ENCODE measurements at places on chromosomes 12 and 14.

DNA sequence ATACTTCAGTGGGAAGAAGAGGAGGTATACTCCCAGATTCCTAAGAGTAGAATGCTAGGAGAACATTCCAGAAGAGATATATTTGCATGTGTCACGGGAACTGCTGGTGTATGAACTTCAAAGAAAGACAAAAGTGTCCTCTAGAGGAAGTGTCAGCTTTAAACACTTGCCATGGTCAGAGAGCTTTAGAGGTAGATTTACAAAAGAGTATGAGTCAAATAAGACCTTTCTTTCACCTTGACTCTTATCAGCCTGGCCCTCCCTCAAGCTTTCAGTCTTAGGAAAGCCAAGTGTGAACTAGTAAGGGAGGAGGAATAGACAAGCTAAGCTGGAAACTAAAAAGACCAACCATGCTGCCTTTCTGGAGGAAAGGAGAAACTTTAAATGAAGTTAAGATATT is 34.7 kb downstream of the COX8C start:
- DNase-seq: no peak

GRCh38 chr14:51539571-51540037 is 112.1 kb upstream of the FRMD6 start:
- DNase-seq: no peak

- no peak for DNase-seq
Measured at GRCh38 chr12:45464699-45465098, 248.8 kb downstream of the ANO6 start.

- no peak for DNase-seq
Measured at GRCh38 chr14:29800961-29801360, 126.7 kb downstream of the PRKD1 start.

DNA sequence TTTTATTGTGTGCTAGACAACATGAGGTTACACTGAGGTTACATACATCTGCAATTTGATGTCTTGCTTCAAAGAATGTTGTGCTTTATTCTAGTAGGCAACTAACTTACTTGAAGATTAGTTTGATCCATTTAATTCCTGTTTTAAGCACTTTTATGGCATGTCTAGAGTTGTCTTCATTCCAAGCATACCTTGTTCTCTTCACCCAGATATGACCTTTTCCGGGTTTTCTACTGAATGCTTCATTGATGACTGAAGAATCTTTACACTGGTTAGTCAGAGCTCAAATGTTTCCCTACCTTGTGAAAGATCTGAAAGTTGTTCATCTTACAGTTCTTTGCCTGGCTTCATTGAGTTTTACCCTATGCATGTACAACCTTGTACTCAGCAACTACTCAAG is 274.0 kb upstream of the KITLG start:
- no peak for DNase-seq

GRCh38 chr12:118436986-118437385 is 60.6 kb downstream of the SUDS3 start:
- no peak for DNase-seq

DNA sequence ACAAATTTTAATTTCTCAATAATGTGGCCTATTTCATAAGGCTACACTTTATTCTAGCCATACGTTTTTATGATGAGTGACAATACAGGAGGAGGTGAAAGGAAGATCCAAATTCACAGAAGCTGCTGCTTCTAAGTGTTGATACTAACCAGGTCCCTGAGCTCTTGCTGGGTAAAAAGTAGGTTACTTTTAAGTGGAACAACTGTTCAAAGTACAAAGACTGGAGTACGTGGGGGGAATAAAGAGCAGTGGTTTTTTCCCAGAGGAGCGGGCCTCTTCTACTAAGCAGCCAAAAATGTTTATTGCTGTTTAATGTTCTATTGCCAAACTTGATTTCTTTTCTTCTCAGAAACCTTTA is 301.8 kb downstream of the AEBP2 start:
- DNase-seq: no peak

DNA sequence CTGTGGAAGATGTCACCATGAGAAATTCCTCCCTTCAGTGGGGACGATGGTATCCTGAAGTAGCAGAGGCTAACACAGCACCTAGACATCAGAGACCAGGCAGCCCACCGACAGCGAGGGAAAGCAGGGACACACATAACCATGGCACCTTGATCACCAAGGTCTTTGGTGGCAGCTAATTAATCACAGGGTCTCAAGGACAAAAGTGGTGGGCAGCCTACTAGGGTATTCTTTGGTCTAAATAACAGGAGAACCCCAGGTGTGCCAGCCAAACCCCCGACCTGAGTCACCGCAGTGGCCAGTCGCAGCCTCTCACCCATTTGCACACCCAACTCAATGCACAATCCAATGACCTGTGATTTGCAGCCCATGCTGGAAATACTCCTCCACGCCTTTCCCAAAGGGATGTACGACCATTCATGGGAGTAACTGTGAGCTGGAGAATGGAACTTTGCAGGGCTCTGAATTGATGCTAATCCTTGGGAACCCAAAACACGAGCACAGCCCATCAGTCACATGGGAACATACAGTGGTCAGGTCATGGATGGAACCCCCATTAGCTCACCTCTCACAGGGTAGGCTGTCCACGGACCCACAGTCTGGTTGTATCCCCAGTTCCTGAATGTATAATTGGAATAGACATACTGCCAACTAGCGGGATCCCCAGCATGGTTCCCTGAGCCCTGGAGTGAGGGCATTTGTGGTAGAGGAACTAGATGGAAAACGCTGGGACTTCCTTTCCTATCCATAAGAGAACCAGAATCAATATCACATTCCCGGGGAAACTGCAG is 58.7 kb upstream of the C14orf180 start:
- no peak for DNase-seq

DNA sequence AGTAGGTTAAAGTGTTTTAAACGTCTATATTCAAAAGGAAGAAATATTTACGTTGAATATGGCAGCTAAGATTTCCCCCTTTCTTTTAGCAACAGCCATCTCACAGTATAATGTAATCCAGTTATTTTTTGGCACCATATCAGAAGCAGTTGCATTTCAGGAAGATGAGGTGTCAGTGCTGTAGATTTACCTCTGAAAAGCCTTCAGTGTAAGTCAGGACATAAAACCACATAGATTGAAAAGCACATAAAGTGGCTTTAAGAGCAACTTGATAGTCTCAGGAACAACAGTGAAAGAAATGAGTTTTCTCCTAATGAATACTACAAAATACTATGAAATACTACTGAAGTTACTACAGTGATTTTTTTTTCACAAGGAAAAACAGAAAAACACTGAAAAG is 6.9 kb downstream of the MLH3 start:
- DNase-seq: no peak

DNA sequence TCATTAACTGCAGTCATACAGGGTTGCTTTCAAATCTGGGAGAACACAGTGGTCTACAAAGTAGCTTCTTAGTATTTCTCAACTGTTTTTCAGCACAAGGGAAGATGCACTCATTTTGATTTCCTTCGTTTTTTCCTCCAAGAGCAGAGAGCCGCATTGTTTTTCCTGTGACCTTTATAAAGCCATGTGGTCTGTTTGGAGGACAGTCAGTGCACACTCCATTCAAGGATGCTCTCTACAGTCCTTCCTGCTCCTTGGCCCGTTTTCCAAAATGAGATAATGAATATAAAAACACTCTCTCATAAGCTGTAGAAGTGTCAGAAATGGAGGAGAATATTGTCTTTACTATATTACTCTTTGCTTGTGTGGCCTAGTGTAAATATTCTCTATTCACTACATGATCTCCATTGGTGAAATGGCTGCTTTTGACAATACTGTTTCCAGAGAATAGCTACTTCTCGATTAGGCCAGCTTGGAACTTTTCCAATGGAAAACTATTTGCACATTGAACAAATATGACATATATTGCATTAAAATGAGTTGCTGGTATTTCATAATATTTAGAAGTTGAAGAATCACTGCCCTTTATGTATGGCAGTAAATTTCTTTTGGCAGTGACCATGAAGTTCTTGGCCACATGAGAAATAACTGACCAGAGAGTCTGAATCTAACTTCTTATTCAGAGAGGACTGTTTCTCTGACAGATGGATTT is 393.1 kb upstream of the RGS6 start:
- no peak for DNase-seq

- DNase-seq: no peak
Measured at GRCh38 chr14:94728950-94729349, 41.0 kb downstream of the GSC start.

DNA sequence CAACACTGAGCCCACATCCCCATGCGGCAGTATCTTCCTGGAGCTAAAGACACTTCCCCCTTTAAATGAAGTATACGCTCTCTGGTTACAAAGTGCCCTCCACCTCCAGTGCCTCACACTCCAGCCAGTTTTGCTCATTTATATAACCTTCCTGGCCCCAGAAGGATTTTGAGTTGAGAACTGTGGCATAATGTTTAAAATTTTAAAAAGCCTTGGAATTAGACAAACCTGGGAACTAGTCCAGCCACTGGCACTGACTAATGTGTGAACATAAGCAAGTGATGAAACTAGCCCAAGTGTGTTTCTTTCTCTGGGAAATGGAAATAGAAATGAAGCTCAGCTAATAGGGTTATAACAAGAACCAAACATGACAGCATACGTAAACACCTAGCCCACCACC is 723.7 kb upstream of the USP15 start:
- no peak for DNase-seq

DNA sequence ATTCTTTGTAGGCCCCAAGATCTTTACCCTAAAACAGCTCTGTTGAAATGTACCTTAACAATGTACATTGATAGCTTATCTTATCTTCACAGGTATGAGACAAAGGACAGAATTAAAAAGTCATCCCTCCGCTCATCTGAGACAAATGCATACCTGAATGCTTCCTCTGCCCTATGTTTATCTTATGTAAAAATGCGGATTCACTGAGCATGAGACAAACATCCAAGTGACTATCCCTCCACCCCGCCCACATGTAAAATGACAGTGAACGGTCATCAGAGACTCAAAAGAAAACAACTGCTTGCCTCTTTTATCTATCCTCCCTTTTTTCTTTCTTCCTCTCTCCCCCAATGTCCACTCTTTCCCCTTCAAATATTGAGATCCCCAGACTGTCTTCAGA is 37.2 kb upstream of the ZNF740 start:
- no peak for DNase-seq

DNA sequence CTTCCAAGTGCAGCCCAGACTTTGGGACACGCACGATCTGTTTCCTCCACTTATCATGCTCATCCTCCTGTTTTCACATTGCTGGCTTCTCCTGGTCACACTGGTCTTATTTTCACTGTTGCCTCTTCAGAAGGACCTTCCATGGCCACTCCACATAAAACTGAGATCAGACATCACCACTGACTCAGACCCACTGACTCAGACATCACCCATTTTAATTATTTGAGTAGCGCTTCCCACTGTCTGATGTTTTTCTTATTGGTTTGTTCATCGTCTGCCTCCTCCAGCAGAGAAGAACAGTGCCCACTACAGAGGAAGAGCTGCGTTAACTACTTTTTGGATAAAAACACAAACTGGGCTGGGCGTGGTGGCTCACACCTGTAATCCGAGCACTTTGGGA is 270.5 kb upstream of the PWP1 start:
- no peak for DNase-seq

DNA sequence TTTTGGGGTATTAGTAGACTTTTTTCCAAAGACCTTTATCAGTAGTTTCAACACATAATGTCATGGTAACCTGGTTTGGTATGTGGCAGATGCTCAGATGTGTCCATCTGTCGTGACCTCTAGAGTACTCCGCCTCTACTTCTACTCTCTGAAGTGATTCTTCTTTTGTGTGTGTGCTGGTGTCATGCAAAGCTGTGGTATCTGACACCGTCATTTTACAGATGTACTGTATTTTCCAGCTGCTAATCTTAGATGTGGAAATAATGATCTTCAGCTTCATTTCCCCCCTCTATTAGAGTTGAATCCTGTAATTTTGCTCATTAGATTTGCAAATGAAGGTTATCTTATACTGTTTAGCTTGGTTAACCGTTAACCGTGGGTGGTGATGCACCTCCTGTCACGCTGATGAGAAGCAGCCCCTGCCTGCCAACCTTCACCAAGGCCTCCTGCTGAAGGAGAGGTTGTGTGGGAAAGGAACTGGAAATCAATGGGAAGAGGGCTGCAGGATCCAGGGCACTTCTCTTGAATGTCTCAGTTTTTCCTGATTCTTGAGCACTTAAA is 222.4 kb upstream of the AMIGO2 start:
- DNase-seq: no peak

DNA sequence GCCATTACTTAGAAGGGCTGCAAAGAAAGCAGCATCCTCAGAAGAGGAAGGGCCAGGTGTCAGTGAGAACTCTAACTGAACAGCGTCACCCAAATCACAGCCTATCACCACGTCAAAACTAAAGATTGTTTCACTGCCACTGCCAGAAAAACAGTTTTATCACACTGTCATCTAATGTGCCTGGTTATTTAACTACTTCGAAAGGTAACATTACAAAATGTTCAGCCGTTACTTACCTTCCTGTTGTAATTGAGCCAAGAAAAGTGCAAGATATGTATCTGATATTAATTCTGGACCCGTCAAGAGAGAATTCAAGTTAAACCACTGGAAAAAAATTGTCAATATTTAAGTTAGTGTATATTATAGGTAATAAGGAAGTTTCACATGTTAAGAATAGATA is 17.9 kb downstream of the ATXN3 start:
- no peak for DNase-seq

DNA sequence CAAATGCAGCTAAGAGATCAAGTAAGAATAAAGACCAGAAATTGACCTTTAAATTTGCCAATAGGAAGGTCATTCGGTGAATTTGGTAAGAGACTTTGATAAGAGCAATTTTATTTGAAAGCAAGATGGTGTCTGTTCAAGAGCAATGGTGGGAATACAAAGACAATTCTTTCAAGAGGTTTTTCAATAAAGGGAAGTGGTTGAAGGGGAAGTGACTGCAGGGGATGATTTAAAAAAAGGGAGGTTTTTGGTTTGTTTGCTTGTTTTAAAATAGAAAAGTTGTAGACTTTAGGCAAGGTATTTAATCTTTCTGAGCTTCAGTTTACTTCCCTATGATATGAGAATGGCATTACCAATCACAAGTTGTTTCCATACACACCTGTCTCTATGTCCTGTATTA is 4.3 kb upstream of the APPL2 start:
- DNase-seq: no peak

GRCh38 chr12:51323317-51323960 is 535 bp downstream of the BIN2 start:
- no peak for DNase-seq

GRCh38 chr12:53974084-53975063 is at the start of gene HOTAIR:
Gene HOTAIR (minus strand): TSS chr12:53974954.
- DNase-seq: no peak

GRCh38 chr12:54134850-54135249 is 53.9 kb downstream of the SMUG1 start:
- peak; percentile 38 for DNase-seq

DNA sequence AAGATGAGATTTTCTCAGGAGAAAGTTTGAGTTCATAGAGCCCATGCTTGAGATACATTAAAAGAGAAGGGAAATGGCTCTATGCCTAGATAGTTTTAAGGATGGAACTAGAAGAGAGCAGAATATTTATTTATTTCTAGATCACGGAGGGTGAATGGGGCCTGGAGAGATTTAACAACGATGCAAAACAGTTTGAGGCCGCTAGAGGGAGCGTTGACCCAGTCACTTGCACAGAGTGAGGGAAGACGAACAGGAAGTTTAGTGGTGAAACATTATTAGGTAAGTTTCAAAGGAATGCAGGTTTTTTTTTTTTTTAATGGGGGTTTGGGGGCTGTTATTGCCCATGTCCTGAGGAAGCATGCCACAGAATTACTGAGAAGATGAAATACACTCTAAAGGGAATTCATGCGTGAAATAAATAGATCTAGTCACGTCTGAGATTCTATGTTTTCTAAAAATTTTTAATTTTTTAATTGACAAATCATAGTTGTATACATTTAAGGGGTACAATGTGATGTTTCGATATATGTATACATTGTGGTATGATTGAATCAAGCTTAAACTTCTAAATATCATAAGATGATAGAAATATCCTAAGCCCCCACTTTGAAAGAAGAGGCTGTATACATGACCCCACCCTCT is 14.8 kb upstream of the PPP1R1A start:
- peak; percentile 28 for DNase-seq

Data from NCI-H1694 (cell line).